ENCODE measurements at places on chromosomes 13 and 19. TPM values are rescaled to one million over a fixed set of nuclear protein-coding genes. Genes with fewer than 3 reads are reported as not detected.

Gene KLF1
- not detected for total RNA-seq

Gene DMKN
- total RNA-seq: 264 TPM

Gene KLK3
- total RNA-seq: not detected

Gene UNC13A
- 0.03 TPM for total RNA-seq

Gene GGN
- 0.42 TPM for total RNA-seq

Gene SIGLEC5
- total RNA-seq: not detected

Gene FPR1
- 0.46 TPM for total RNA-seq

Gene ZFR2
- total RNA-seq: not detected
